Activated CD8-positive, alpha-beta T cell treated with anti-CD3 and anti-CD28 coated beads for 36 hours (primary cell): ENCODE measurements at places on chromosomes 1 and 21. TPM values are rescaled to one million over a fixed set of nuclear protein-coding genes. Genes with fewer than 3 reads are reported as not detected.

HHIPL2 gene
- not detected for total RNA-seq

NPHS2 gene
- total RNA-seq, result not detected

FMO5 gene
- total RNA-seq, result 0.16 TPM

LCE1B gene
- total RNA-seq, result not detected

SLC22A15 gene
- total RNA-seq, result 0.07 TPM

TTLL7 gene
- total RNA-seq, result 0.41 TPM

CLIC6 gene
- total RNA-seq, result 0.54 TPM

LYPLA2 gene
- total RNA-seq, result 59.2 TPM

MAD2L2 gene
- 90.4 TPM for total RNA-seq

IL22RA1 gene
- not detected for total RNA-seq

LAD1 gene
- total RNA-seq, result not detected

GNG4 gene
- 2.3 TPM for total RNA-seq

IL10RB gene
- 30.5 TPM for total RNA-seq

LRRIQ3 gene
- 1.1 TPM for total RNA-seq

AQP10 gene
- total RNA-seq, result 0.14 TPM

LRRC53 gene
- total RNA-seq, result not detected

VWA1 gene
- total RNA-seq, result 0.72 TPM

PAPPA2 gene
- 0.13 TPM for total RNA-seq

CLDN17 gene
- total RNA-seq, result not detected

KRTAP12-3 gene
- not detected for total RNA-seq

F13B gene
- not detected for total RNA-seq

MAP1LC3C gene
- total RNA-seq, result not detected

KRTAP19-3 gene
- not detected for total RNA-seq

PEA15 gene
- total RNA-seq, result 34.1 TPM

NBPF12 gene
- total RNA-seq, result 6.4 TPM

RAB29 gene
- 22.5 TPM for total RNA-seq

MAP3K6 gene
- total RNA-seq, result 9.5 TPM

KMO gene
- not detected for total RNA-seq

GREM2 gene
- not detected for total RNA-seq

LCE2A gene
- total RNA-seq, result not detected

C4BPA gene
- not detected for total RNA-seq

TNNI3K gene
- total RNA-seq, result not detected

GPR157 gene
- total RNA-seq, result 4.7 TPM

DNAJB4 gene
- 9.7 TPM for total RNA-seq

ANGPTL1 gene
- not detected for total RNA-seq
